ENCODE measurements at places on chromosomes 6 and 20. TPM values are rescaled to one million over a fixed set of nuclear protein-coding genes. Genes with fewer than 3 reads are reported as not detected.

The MCM3 gene
- total RNA-seq: 14.1 TPM

The TMEM244 gene
- not detected for total RNA-seq

The FGD2 gene
- not detected for total RNA-seq

The ZNF311 gene
- 1.9 TPM for total RNA-seq

The SIRPA gene
- 16.6 TPM for total RNA-seq

The IP6K3 gene
- 0.18 TPM for total RNA-seq

The SPTLC3 gene
- total RNA-seq: 2.8 TPM

The CLPSL2 gene
- total RNA-seq: not detected

The CALHM4 gene
- total RNA-seq: not detected

The SNX21 gene
- 46.2 TPM for total RNA-seq

The CYP39A1 gene
- 22.6 TPM for total RNA-seq

The CST5 gene
- not detected for total RNA-seq

The GPSM3 gene
- total RNA-seq: 0.85 TPM

The MMP24 gene
- total RNA-seq: 0.14 TPM

The LGSN gene
- total RNA-seq: under 0.01 TPM

The TAB2 gene
- total RNA-seq: 14.8 TPM

The DTD1 gene
- total RNA-seq: 84.1 TPM

The BRPF3 gene
- 11.1 TPM for total RNA-seq

The MRS2 gene
- total RNA-seq: 12.5 TPM

The SPEF1 gene
- total RNA-seq: 0.14 TPM
